ENCODE measurements at places on chromosomes 2 and 18.
A peak's percentile ranks its signal among the peaks of the same experiment; 100 is the strongest.

DNA sequence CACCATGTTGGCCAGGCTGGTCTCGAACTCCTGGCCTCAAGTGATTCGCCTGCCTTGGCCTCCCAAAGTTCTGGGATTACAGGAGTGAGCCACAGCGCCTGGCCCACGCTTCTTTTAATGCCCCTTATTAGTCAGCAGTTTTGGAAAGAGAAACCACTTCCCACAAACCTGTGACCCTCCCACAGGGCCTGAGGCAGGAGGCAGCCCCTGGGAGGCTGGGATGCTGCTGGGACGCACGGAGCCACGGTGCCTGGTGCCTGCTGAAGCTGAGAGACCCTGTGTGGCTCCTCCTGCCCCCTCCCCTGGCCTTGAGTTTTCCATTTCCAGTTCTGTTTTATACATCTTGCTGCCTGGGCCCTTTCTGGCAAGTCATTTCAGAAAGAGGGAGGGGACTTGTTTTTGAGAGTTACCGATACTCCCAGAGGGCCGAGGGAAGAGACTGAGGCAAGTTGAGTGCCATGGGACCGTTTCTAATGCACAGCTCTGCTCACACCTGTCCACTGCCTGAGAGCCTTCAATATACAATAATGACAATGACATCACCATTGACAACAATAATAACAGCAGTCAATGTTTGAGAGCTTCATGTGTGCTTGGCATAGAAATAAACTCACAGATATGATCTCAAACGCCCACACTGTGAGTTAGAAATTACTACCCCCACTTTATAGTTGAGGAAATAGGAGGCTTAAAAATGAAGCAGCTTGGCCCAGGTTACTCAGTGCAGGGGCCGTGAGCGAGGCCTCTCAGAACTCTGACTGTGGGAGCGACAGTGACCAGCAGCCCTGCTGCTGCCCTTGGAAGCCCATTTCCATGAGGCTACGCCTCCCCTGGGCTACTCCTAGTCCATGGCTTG, 78.1 kb upstream of the YWHAQ start:
- no peak for DNase-seq

GRCh38 chr2:149860276-149860921, 272.8 kb upstream of the MMADHC start:
- peak; percentile 96 for DNase-seq

DNA sequence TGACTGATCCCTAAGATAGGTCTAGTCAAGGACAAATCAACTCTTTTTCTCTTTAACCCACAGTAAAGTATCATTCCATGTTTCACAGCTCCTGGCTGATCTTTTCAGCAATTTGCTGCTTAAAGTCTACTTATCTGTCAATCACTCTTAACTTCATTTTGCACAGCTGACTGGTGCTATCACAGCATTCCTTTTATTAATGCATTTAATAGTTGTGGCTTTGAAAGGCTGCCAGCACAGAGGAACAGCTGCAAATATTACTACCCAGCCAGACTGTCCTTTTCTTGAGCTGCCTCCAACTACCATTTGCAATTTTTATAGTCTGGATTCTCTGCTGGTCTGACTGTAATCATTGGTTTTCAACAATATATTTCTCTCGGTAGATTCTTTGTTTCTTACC, 303.5 kb downstream of the STK39 start:
- peak; percentile 41 for DNase-seq

- DNase-seq: peak; percentile 18
Measured at GRCh38 chr2:8819194-8819593, 18.2 kb downstream of the KIDINS220 start.

- peak; percentile 78 for DNase-seq
Measured at GRCh38 chr18:22983175-22983574, 50.0 kb downstream of the RBBP8 start.

DNA sequence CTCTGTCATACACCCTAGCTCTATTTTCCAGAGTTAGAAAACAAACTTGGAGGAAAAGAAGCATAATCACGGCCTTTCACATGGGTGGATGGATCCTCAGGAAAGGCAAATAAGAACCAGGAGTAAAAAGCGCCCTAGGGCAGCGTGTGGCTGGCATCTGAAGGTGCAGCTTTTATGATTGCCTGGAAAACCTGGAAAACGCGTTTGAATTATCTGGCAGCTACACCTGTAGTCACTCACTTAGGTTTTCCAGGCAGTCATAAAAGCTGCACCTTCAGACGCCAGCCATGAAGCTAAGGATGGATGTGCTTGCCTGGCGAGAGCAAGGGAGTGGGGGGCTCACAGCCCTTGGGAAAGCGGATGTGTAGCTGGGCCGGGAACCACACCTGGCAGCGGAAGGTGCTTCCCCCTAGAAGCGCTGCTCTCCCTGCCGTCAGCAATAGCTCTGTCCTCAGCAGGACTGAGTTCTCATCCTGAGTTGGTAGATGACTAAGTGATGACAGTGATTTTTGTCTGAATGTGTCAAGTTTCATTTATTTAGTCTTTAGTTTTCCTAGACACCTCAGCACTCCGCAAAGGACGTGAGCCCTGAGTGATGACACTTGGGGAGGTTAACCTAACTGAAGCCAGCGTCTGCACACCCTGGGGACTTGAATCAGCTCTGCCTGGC, 82.0 kb downstream of the DCDC2C start:
- no peak for DNase-seq

GRCh38 chr2:100824842-100825241, 4.9 kb downstream of the NPAS2 start:
- no peak for DNase-seq

GRCh38 chr2:206518997-206519396, 75.7 kb downstream of the ADAM23 start:
- DNase-seq: no peak

GRCh38 chr2:64402876-64403275, 51.1 kb upstream of the LGALSL start:
- DNase-seq: peak; percentile 65

DNA sequence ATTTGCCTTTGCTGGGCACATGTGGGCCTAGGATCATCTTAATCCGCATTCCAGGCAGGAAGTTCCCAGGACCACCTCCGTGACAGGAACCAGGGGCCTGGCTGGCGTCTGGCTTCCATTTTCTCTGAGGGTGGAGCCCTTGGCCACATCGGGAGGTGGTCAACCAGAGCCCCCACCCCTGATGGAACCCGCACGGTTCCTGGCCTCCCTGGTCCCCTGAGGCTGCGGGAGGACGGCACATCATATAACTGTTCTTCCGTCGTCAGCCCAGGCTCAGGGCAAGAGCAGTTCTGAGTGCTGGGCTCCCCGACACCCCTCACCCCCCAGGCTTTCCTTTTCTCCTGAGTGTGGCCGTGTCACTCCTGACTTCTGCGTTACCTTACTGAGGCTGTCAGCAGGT, 13.5 kb downstream of the ESPNL start:
- DNase-seq: no peak

GRCh38 chr18:45413180-45413836, 202.0 kb upstream of the SLC14A2 start:
- DNase-seq: no peak

DNA sequence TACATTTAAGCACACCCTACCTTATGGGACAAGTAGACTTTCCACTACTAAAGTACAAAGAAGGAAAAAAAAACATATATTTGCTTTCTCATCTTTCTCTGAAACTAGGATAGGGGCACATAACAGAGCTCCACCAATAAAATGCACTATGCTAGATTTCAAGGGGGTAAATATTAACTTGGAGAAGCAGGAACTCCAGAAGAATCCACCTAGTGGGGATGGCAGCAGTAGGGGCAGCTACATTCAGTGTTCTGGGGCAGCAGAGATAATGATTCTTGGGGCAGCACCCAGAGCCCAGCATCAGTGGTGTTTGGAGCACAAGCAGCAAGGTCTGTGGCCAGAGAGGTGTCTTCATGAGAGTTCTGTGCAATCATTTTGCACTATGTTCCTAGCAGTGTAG, 64.7 kb downstream of the DTNB start:
- no peak for DNase-seq

GRCh38 chr2:211766689-211767088, 771.9 kb downstream of the ERBB4 start:
- DNase-seq: no peak

- no peak for DNase-seq
Measured at GRCh38 chr2:71939588-71940535, 207.8 kb downstream of the CYP26B1 start.

DNA sequence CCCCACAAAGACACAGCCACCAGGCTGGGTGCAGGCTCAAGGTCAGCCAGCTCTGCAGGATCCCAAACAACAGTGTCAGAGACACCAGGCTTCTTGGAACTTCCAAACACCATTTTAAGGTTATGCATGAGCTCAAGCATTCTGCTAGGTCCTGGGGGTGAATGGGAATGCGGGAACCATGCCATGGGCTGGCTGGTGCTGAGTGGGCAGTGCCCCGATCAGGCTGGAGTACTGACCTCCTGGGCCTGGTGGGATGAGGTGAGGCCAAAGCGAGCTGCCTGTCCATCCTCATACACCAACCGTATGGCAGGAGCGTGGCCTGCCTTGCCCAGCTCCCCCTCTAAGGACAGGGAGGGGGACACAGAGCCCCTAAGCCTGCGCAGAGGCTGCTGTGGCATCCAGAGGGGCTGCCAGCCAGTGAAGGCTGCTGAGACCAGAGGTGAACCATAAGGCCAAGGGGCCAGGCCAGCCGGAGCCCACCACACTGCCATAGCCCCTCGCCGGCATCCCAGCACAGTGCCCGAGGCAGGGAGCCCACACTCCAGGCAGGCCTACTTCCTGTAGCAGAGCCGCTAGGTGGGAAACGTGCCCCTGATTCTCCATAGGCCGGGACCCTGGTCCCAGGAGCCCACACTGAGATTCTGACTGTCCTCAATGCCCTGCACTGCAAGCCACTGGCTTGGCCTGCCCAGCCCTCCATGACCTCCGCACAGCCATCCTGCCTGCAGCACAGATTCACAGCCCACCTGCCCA, 135.0 kb downstream of the HDAC4 start:
- DNase-seq: no peak

DNA sequence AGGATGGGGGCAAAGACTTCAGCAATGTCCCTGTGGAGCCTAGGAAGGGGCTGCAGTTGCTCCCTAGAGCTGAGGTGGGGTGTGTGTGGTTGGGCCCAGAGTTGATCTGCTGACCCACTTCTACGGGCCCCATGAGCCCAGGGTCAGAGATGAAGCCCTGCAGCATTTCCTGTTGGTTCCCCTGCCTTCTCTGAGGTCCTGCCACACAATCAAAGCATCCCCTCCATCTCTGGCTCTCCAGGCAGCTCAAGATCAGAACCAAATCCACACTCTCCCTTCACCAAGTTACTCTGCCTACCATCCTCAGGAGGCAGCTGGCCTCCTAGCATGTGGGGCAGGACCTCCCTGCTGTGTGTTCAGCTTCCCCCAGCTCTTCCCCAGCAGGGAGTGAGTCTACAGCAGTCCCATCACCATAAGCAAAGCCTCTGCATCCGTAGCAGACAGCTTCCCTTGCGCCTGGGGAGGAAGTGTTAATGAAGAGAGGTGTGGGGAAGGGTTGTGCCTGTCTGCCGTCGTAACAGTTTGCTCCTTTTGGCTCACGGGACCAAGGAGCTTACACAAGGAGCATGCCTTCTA, 26.9 kb downstream of the TMEM247 start:
- DNase-seq: no peak

DNA sequence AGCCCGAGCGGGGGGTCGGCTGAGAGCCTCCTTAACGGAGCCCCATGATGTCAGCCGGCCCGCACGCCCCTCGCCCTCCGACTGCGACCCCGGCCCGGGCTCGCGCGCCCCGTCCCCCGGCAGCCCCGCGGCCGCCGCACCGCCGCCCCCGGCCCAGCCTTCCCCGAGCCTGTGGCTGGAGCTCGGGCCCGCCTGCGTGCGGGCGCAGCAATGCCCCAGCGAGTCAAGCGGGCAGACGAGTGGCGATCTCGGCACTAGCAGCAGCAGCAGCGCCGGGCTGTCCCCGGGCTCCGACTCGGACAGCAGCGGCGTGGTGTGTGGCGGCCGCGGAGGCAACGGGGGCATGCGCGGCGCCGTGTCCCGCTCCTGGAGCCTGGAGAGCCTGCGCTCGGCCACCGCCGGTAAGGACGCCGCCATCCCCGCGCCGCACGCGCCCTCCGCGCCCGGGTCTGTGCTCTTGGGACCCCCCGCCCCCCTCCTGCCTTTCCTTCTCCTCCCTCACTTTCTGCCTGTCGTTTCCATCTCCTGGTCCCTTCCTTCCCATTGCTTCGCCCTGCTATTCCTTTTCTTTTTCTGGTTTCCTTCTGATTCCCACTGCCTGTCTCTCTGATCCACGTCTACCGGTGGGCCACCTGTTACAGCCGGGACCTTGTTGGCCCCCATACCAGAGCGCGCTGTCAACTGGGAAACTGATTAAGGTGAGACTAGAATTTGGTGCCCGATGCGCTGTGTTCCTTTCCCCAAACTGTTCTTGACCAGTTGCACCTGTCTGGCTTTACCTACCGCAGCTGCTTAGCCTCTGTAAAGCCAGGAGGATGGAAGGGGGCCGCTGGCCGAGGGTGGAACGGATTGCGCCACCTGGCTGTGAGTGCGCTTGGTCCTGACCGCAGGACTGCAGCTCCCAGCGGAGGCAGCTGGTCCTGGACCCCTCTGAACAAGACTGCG, 127.4 kb downstream of the ARHGEF4 start:
- DNase-seq: peak; percentile 11

DNA sequence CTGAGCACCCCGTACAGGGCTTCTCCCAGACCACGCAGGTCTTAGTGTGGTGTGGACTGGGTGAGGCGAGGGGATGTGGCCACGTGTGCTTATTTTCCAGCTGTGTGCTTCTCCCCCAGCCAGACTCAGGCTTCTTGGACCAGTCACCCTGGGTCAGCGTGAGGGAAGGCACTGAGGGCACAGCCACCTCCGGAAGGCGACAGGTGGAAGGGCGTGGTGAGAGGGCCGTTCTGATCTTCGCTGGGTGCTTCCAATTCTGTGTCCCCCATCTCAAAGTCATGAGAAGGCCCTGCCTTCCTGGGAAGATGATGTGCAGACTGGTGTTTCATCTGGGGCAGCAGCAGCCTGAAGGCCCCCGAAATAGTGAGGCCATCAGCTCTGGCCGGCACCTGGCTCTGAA, 169.7 kb upstream of the MYCN start:
- DNase-seq: no peak

DNA sequence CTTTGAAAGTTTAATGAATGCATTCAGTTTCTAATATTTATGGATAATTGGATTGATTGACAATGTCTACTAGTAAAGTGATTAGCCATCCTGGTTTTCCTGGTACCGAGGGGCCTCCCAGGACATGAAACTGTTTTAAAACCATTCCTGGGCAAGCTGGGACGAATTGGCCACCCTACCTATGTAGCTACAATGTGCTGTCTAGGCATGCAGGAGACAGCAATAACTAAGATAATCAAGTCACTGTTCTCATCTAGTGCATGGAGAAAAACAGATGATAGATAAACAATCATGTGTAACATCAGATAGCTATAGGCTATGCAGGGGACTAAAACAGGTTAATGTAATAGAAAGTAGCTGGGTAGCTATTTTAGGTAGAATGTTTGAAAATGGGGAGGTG, 67.1 kb downstream of the PMAIP1 start:
- no peak for DNase-seq

DNA sequence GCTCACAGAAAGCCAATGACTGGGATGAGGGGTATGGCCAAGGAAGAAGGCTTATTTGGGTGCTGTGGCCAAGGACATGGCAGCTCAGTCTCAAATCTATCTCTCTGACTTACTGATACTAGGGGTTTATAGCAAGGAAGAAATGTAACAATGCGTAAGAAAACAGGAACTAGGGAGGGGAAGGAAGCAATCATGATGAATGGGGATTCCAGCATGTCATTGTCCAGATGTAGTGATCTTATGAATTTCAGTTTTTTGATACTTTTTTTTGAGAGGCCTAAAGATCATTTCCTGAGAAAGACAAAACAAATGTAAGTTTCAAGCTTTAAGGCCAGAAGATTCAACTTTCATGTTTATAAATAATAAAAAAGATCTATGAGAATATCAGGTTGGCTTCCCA, 298.6 kb upstream of the FAM98A start:
- DNase-seq: no peak

- no peak for DNase-seq
Measured at GRCh38 chr2:79910643-79911042, 393.9 kb downstream of the LRRTM1 start.

Measured in fibroblast of pulmonary artery (primary cell).